ENCODE measurements at places on chromosomes 6 and 20.

DNA sequence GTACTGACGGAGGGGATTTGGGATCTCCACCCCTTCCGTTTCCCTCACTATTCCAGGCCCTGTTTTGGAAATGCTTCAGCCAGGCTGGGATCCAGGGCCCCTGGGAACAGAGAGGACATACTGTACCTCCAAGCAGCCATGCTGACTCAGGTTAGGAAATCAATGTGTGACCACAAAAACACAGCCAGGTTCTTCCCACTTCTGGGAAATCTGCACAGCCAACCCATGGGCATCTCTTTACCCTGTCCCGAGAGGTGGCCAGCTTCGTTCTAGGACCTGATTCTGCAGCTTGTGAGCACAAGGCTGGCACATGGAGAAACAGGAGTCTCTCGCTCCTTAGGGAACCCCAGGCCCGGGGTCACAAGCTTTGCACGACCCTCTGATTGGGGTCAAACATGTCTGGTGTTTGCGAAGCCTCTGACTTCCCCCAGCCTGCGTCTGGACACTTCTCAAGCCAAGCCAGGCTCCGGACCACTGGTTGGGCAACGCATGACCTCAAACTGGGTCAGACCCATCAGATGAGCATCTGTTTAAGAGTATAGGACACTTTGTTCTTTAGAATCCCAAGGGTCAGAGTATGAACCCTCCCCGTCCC lies 8.3 kb upstream of the TTPAL start:
- DNase-seq = no peak

- DNase-seq = no peak
Observed at GRCh38 chr6:66740346-66740745, 1033.3 kb upstream of the EYS start.

DNA sequence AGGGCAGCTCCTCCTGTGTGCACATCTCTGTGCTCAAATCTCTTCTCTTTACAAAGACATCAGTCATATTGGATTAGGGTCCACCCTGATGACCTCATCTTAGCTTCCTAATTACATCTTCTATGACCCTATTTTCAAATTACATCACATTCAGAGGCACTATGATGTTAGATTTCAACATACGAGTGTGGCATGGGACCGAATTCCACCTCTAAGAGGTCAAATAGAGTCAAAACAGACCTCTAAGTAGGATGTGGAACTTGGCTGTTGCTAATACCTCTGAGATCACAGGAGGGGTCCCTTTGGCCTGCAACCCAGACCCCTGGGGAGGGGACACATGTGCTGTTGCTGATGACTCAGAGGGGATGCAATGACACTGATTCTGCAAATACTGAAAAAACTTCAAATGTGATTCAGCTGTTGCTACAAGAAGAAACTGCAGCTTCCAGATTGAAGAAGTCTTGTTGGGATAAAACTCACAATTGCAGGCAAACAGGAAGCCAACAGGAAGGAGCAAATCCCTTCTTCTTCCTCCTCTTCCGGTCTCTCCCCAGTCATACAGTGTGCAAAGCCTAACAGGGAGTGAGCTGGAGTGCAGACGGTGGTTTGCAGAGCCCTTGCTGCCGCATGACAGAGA lies 216.2 kb downstream of the MYLK4 start:
- DNase-seq = no peak

DNA sequence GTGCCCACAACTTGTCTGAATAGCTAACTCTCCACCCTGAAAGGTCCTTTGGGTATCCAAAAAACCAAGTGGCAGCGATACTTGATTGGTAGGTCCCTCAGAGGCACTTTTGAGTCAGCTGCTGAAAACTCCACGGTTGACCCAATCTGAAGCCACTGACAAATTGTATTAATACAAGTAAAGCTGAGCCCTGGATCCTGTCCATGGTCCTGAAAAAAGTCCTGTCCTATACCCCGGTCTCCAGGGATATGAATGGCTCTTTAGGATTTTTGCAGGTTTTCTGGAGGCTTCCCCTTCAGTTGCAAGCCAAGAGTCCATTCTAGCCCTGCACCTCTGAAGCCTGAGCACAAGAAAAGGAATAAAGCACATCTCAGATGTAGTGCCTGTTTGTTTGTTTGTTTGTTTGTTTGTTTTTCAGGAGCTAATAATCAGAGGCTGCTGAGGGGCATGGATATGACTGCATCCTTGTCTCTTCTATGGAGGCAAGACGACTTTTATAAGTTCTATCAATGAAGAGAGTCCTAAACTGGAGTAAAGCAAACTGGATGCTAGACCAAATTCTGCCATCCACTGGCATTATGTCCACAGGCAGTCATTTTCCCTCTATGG lies 1.7 kb upstream of the SLC12A5 start:
- DNase-seq = no peak

DNA sequence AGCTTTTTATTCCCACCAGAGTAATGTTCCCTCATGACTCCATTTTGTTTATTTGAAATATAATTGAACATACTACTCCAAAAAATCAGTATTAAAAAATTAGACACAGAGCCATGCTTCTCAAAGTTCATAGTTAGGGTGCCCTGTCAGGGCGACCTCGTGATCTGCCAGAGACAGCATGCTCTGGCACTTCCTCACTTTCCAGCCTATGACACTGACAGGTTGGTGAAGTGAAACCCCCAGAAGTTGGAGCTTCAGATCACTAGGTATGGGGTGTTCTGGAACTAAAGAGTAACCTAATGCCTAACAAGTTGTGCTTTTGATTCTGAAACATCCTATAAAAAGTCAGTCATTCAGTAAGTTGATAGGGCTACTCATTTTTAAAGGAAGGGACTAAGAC lies 93.0 kb downstream of the TBC1D7 start:
- DNase-seq = no peak

- no peak for DNase-seq
Observed at GRCh38 chr20:36682311-36682710, 36.3 kb upstream of the SLA2 start.

GRCh38 chr6:17907406-17908229 lies 79.8 kb downstream of the KIF13A start:
- DNase-seq = no peak

- no peak for DNase-seq
Observed at GRCh38 chr6:15132854-15133670, 112.8 kb upstream of the JARID2 start.

DNA sequence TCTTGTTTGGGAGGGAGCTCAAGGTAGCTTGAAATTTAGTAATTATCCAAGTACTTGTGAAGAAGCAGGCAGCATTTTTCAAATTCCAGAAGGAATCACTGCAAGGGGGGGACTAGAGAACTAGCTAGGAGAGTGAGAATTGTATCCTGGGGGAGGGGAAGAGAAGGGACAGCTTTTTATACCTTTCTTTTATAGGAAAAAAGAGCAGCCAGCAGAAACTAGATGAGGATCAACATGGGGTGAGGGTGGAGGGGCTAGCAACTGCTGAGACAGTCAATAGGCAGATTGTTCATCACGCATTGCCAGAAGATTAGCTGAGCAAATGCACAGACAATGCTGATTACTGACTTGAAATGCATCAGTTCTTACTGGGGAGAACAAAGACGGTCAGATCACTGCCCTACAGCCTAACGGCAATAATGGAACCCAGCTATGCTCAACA lies 514.3 kb upstream of the CITED2 start:
- DNase-seq = no peak

DNA sequence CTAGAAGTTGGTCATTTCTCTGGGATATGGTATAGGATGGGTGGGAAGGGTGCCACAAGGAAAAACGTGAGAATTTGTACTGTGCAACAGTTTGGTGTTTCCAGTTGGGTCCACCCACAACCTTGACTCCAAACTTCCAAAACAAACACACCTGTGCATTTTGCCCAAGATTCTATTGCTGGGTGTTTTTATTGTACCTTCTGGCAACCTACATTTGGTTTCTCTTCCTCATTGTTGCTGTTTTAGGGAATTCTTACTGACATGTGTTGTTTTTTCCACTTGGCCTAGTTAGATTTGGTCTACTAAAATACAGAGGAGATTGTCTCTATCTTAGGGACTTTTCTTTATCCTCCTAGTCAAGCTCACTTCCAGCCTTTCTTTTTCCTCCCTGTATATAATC lies 16.7 kb downstream of the TULP4 start:
- DNase-seq = no peak

DNA sequence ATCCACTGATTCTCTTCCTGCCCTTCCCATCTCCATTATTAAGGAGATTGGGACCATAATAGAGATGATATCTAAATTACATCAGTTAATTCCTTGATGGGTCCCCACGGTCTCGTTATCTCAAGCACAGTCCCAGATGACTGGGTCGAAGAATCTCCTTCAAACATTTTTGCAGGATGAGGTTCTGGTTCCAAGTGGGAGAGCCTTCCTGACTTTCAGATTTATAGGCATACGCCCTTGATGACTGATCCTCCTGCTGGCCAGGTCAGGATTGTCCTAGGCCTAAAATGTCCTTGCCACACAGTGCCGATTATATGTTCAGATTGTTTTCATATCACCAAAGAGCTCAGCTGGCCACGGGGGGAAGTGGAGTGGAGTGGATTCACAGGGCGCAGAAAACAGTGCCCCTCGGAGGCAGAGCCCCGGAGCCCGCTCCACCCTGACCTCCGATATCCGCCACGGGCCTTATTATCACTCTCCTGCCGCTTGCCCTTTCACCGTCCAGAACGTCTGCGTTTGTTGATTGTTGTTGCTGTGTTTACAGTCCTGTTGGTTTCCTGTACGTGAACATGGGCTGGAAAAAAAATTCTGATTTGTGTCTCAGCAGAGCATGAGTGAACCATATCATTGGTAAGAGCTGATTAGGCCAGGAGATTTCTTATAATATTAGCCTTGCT lies 8.9 kb downstream of the BMP6 start:
- no peak for DNase-seq

GRCh38 chr20:23207826-23208540 lies 121.9 kb upstream of the CD93 start:
- DNase-seq = no peak

- no peak for DNase-seq
Observed at GRCh38 chr6:108715832-108716231, 132.4 kb upstream of the ARMC2 start.
